ENCODE measurements at places on chromosomes 3 and 15. TPM values are rescaled to one million over a fixed set of nuclear protein-coding genes. Genes with fewer than 3 reads are reported as not detected.

DNA sequence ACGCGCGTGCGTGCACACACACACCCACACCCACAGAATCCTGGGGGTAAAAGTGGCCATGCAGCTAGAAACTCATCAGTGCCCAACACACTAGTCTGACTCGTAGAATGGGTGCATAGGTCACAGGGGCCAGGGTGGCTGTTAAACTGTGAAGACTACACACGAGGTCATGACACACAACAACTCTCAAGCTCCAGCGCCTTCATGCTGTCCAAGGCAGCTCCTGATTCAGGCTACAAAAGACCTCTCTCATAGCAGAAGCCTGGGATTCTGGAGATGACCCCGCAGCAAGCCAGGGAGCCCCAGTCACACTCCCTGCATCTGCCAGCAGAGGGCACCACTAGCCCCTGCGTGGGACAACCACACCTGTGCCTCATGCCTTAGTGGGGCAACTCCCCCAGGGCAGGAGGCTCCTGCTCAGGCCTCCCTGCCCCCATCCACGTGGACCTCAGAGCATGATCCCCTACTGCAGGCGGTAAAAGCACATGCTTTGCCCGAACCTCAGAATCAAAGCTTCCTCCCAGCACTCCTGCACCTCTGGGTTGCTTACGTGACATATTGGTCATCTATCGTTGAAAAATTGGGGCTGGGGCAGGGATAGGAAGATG, 93.1 kb downstream of the LRIG1 start:
- H3K4me1 ChIP-seq = peaks cover 12% of the 10 kb centered on the region
- H3K27me3 ChIP-seq = no peaks in the 10 kb centered on the region
- H3K27ac ChIP-seq = peak overlapping the region; percentile 28
- peaks cover 9% of the 10 kb centered on the region for H3K36me3 ChIP-seq

DNA sequence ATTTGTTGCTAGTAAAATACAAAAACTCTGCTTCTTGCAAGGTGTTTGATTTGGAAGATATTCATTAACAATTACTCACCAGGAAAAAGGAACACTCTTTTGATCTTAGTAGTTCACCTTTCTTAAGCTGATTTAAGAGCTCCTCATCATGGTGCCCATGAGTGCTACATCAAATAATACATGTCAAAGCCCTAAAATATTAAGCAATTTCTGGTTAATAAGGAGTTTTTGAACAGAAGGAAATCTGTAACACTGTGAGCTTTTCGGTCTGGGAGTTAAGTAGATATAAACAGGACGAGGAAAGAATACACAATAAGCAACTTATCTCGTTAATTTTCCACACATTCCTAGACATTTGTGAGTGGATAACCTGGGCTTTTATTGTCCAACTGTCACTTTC, 83.9 kb upstream of the DCBLD2 start:
- H3K4me1 ChIP-seq = peaks cover 6% of the 10 kb centered on the region
- no peaks in the 10 kb centered on the region for H3K36me3 ChIP-seq
- no peak for DNase-seq
- no peak overlapping the region for H3K27ac ChIP-seq
- H3K27me3 ChIP-seq = peaks cover 4% of the 10 kb centered on the region
- H3K4me3 ChIP-seq = no peak overlapping the region

- no peak overlapping the region for H3K27ac ChIP-seq
- DNase-seq = no peak
- H3K36me3 ChIP-seq = no peaks in the 10 kb centered on the region
- no peak overlapping the region for H3K4me3 ChIP-seq
- no peaks in the 10 kb centered on the region for H3K4me1 ChIP-seq
Observed at GRCh38 chr15:47846876-47847275, 129.6 kb downstream of the SEMA6D start.

SAMD7 gene
- total RNA-seq = not detected

DNA sequence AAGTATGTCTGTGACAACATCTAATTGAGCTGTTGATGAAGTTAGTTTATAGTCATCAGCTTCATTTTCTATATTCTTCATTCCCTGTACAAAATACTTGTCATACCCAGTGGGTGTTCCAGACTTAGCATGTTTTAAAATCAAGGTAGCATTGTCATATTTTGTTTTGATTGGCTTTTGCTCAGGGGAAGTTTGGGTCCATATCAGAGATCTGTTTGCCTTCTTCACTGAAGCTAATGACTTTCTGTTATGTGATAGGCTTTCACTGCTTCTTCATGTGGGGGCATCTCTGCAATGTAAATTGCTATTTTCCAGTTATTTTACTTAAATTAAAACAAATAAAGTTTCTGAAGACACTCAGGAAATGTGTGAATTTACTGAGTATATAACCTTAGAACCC, 15.1 kb downstream of the GLCE start:
- no peaks in the 10 kb centered on the region for H3K27me3 ChIP-seq
- no peak overlapping the region for H3K4me3 ChIP-seq

DNA sequence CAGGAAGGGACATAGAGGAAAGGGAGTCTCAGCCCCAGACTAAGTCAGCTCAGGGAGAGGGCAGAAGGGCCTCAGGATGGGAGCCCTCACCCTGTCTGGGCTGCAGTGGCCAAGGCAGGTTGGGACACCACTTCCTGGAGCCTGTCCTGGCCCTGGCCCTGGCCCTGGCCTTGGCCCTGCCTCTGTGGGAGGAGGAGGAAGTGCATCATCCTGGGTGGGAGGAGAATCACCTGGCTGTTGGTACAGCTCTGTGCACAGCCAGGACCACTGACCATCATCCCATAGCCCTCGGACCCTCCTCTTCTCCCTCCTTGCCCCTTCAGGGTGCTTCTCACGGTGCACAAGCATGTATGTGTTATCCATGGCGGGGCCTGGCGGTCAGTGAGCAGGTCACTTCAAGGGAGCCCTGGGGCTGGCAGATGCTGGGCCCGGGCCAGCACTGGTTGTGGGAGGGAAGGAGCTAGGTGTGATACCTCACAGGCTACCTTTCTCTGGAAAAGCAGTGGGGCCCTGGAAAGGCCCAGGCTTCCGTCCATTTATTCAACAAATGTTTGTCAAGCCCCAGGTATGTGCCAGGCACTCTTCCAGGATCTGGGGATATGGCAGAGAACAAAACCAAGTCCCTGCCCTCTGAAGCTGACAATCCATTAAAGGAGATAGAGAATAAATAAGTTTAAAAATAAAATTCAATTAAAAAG, 8.2 kb upstream of the APEH start:
- no peak overlapping the region for H3K27ac ChIP-seq
- H3K36me3 ChIP-seq = no peaks in the 10 kb centered on the region
- H3K4me3 ChIP-seq = no peak overlapping the region

- no peak overlapping the region for H3K4me3 ChIP-seq
- H3K27me3 ChIP-seq = peaks cover 31% of the 10 kb centered on the region
- no peak for DNase-seq
Observed at GRCh38 chr3:185406121-185406620, 43.2 kb downstream of the MAP3K13 start.

DNA sequence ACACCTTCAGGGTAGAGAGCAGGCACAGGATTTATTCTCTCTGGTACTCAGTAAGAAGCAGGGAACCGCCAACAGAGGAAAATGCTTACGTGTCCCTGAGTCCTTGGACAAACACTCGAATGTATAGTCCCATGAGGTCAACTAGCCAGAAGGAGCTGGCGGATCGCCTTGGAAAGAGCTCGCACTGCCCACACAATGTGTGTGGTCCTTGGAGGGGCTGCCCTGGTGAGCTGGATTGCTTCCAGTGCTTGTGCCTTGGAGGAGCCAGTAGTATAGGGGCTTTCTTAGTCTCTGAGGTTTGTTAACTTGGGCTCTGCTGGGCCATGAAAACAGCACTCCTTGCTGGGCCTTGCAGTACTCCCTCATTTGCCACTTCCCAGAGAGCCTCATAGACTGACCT, 40.7 kb upstream of the VILL start:
- H3K27me3 ChIP-seq = no peaks in the 10 kb centered on the region
- H3K4me1 ChIP-seq = peaks cover 11% of the 10 kb centered on the region
- peaks cover 1% of the 10 kb centered on the region for H3K36me3 ChIP-seq
- no peak overlapping the region for H3K27ac ChIP-seq
- H3K4me3 ChIP-seq = no peak overlapping the region

GRCh38 chr3:49133226-49133951, 539 bp upstream of the LAMB2 start:
- no peak overlapping the region for H3K27ac ChIP-seq
- H3K36me3 ChIP-seq = no peaks in the 10 kb centered on the region
- peaks cover 3% of the 10 kb centered on the region for H3K27me3 ChIP-seq
- DNase-seq = no peak
- no peak overlapping the region for H3K4me3 ChIP-seq

DNA sequence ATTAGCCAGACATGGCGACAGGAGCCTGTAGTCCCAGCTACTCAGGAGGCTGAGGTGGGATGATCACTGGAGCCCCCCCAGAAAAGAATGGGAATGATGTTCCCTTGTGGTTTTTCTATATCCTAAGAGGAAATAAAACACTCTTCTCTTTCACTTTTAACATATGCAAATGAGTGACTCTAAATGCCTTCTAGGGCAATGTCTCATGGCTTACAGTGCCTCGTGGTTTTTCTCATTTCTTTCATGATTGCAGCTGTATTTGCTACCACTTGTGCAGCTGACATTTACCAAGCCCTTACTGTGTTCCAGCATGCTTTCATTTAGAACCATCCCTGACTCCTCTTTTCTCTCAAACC, 26.4 kb downstream of the STOML1 start:
- H3K4me1 ChIP-seq = peaks cover 36% of the 10 kb centered on the region
- H3K4me3 ChIP-seq = peak overlapping the region; percentile 65
- no peak for DNase-seq
- H3K27me3 ChIP-seq = peaks cover 7% of the 10 kb centered on the region
- peak overlapping the region; percentile 81 for H3K27ac ChIP-seq
- no peaks in the 10 kb centered on the region for H3K36me3 ChIP-seq

OR5K2 gene
- not detected for total RNA-seq

TRAIP gene
- 32.0 TPM for total RNA-seq

- H3K4me1 ChIP-seq = no peaks in the 10 kb centered on the region
- peaks cover 32% of the 10 kb centered on the region for H3K27me3 ChIP-seq
Observed at GRCh38 chr15:38369936-38370478, 83.9 kb upstream of the FAM98B start.

DNA sequence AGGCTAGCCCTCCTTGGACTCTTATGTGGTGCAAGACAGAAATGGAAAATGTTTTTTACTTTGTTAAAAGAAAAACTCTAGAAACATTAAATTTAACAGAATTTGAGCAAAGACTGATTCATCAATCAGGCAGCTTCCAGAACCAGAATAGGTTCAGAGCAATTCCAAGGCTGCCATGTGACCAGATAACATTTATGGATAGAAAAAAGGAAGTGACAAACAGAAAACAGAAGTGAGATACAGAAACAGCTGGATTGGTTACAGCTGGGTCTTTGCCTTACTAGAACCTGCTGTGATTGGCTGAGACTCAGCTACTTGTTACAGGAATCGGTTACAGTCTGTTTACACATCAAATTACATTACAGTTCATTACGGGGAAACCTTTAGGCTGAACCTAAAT, 22.5 kb upstream of the OTOL1 start:
- no peaks in the 10 kb centered on the region for H3K4me1 ChIP-seq
- H3K27me3 ChIP-seq = no peaks in the 10 kb centered on the region
- no peak overlapping the region for H3K27ac ChIP-seq
- no peaks in the 10 kb centered on the region for H3K36me3 ChIP-seq

DNA sequence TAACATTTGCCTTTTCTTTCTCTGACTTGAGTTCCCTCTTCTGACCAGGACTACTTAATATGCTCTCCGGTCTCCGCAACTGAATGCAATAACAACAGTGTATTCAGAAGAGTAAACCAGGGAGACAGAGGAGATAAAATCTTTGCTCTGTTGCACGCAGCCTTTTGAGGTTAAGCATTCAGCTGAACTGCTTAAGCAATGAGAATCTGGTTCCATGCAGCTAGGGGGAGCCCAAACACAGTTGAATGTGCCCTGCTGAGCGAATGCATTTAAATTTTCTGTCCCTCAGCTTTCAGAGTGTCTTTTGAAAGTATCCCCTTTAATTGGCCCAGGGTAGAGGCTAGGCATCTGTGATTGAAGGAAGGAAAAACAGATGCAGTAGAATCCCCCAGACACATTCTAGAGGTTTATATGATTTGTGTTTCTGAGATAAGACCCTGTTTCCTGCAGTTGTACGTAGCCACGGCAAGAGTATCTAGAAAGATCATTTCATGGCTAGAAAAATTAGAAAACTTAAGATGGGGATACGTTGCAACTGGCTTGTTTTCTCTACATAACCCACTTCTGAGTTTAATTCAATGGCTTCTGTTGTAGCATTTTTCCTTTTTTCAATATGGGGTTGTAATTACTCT, 309.6 kb downstream of the TUSC7 start:
- no peaks in the 10 kb centered on the region for H3K4me1 ChIP-seq
- H3K36me3 ChIP-seq = no peaks in the 10 kb centered on the region
- peak; percentile 45 for DNase-seq
- H3K27ac ChIP-seq = no peak overlapping the region

DNA sequence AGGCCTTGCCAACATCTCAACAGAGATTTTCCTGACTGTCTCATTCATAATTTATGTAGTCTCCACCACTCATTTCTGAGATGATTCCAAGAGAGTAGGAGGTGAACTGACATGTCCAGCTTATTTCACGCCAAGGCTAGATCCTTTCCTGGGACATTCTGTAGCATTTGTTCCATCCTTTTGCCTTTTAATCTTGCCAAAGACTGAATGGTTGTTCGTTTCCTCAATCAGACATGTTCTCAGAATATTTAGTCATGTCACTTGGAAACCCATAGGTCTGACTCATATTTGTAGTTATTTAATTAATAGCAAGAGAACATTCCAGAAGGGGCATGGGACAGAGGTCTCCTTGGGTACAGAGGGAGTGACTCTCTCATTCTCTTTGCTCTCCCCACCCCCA, 80.9 kb downstream of the DHX36 start:
- no peak overlapping the region for H3K4me3 ChIP-seq
- peaks cover 3% of the 10 kb centered on the region for H3K4me1 ChIP-seq
- H3K27ac ChIP-seq = no peak overlapping the region

PRICKLE2 gene
- total RNA-seq = not detected

CPLX3 gene
- total RNA-seq = not detected

- H3K27ac ChIP-seq = no peak overlapping the region
- DNase-seq = no peak
- H3K4me1 ChIP-seq = no peaks in the 10 kb centered on the region
- no peak overlapping the region for H3K4me3 ChIP-seq
- no peaks in the 10 kb centered on the region for H3K36me3 ChIP-seq
Observed at GRCh38 chr3:78846718-78847117, 921.1 kb downstream of the ROBO1 start.

C3orf85 gene
- not detected for total RNA-seq

GRCh38 chr3:34361921-34362320, 563.5 kb downstream of the PDCD6IP start:
- H3K36me3 ChIP-seq = no peaks in the 10 kb centered on the region
- H3K27ac ChIP-seq = no peak overlapping the region
- H3K4me3 ChIP-seq = no peak overlapping the region

- no peaks in the 10 kb centered on the region for H3K36me3 ChIP-seq
- no peaks in the 10 kb centered on the region for H3K27me3 ChIP-seq
- H3K4me3 ChIP-seq = no peak overlapping the region
- H3K27ac ChIP-seq = no peak overlapping the region
- DNase-seq = no peak
Observed at GRCh38 chr3:65033576-65033975, 345.8 kb upstream of the ADAMTS9 start.

CNTN4 gene
- total RNA-seq = not detected

ITIH1 gene
- not detected for total RNA-seq

PLA2G4B gene
- 2.8 TPM for total RNA-seq

GRCh38 chr3:11116336-11117059, 37.8 kb upstream of the HRH1 start:
- H3K27me3 ChIP-seq = peaks cover 22% of the 10 kb centered on the region
- H3K27ac ChIP-seq = no peak overlapping the region
- DNase-seq = no peak
- no peaks in the 10 kb centered on the region for H3K36me3 ChIP-seq
- no peak overlapping the region for H3K4me3 ChIP-seq

LYZL4 gene
- not detected for total RNA-seq

RASGRP1 gene
- 143 TPM for total RNA-seq

GRCh38 chr3:15387735-15388134, 39.6 kb downstream of the METTL6 start:
- H3K27ac ChIP-seq = no peak overlapping the region
- no peaks in the 10 kb centered on the region for H3K27me3 ChIP-seq
- no peaks in the 10 kb centered on the region for H3K36me3 ChIP-seq
- peaks cover 4% of the 10 kb centered on the region for H3K4me1 ChIP-seq
